ENCODE measurements at places on chromosomes 2 and 18.
A peak's percentile ranks its signal among the peaks of the same experiment; 100 is the strongest.

- no peak for DNase-seq
Measured at GRCh38 chr18:62772860-62773584, 57.7 kb downstream of the PHLPP1 start.

DNA sequence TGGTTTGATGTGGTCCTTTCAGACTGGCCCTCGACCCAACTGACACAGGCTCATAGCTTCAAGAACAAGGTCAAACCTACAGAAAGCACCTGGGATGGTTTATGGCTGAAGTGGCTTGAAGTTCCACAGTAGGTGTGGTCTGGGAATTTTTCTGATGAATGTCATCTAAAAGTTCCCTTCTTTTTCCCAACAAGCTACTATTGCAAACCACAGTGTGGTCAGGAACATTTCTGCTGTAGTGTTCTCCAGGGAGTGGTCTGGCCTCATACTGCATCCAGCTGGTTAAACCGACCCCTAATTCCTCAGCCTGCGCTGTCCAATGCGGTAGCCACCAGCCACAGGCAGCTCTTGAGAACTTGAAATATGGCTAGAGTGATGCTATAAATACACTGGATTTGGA lies 92.7 kb downstream of the FAM124B start:
- DNase-seq = no peak

DNA sequence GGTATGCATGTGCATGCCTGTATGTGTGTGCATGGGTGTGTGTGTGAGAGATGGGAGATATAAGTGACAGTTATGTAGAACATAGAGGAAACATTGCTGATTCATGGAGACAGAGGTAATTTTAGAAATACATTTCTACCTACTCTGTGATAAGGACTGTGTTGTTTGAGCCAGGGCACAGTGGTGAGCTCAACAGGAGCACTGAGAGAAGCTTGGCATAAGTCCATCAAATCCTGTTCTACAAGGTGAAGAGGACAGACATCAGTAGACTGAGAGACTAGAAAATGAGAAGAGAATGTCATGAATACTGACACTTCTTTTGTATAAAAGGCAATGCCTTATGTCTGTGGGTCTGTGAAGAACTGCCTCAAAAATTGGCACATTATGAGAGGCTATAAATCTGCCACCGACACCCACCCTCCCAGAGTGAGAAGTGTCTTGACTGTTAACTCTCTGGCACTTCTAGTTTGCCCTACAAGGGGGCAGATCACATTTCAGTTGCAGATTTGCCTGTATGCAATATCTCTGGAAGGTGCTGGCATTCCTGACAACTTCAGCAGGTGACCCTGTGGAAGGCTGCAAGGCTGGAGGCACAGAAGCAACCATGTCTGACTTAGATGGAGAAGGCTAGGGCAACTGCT lies 962.3 kb upstream of the NRXN1 start:
- DNase-seq = no peak

- DNase-seq = peak; percentile 13
Measured at GRCh38 chr18:63016270-63016669, 300.9 kb downstream of the PHLPP1 start.

DNA sequence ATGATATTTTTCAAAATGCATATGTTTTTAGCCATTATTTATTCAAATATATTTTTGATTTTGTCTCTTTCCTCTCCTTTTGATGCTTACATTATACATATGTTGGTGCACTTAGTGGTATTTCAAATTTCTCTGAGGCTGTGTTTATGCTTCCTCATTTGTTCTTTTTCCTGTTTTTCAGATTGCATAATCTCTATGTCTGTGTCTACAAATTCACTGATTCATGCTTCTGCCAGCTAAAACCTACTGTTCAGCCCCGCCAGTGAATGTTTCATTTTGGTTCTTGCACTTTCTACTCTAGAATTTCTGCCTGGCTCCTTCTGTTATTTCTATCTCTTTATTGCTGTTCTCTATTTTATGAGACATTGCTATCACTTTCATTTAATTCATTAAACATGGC lies 951.7 kb upstream of the CNTNAP5 start:
- no peak for DNase-seq

DNA sequence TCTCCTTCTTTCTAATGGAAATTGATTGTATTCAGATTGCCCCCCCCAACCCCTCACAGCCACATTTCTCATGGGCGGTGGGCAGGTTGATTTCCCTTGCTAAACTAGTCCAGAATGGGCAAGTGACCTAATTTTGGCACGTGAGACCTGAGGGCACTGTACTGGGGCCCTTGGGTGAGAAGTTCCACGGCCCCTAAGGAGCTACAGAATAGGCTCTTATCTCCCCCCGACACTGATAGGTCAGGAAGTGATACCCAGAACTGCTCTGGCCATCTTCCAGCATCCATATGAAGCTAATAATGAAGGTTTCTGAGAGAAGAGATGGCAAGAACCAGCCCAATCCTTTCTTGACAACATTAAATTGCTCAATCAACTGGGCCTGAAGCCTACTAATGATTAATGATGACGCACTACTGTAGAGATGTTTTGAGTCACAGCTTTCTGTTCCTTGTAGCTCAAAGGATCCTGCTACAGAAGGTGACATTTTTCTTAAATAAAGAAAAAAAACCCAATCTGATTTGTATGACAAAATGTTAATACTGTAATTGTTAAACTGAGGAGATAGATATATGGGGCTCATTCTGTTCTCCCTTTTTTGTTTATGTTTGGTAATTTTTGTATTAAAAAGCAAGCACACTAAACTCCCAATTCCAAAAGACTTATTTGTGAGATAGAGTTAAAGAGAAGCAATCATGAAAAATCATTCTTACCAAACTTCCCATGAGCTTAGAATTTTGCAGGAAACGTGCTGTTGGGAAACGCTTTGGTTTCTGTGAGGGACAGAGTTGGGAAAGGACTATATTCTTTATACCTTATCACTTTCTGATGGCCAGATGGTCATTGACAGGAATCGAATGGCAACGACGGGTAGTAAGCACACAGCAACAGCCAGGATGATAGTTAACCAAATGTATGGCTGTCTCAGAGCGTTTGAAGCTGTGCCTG lies 28.2 kb upstream of the NARS1 start:
- DNase-seq = no peak

- no peak for DNase-seq
Measured at GRCh38 chr18:9684881-9685614, 23.1 kb upstream of the RAB31 start.

- no peak for DNase-seq
Measured at GRCh38 chr2:231644426-231644825, 51.8 kb downstream of the TEX44 start.

DNA sequence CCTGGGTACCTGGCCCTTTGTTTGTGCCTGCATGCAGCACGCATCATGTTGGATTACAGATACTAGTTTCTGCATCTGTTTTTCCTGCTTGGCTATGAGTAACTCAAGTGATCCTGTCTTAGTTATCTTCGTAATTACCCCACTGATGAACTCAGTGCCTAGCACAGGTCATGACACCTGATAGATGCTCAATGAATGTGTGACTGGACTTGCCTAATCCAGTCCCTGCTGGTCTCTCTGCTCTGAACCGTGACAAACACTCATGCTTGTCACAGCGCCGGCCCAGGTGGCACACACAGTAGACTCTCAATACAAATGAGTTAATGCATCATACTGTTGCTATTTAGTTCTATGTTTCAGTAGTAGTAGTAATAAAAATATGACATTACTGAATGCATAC lies 31.2 kb upstream of the NTSR2 start:
- DNase-seq = no peak

DNA sequence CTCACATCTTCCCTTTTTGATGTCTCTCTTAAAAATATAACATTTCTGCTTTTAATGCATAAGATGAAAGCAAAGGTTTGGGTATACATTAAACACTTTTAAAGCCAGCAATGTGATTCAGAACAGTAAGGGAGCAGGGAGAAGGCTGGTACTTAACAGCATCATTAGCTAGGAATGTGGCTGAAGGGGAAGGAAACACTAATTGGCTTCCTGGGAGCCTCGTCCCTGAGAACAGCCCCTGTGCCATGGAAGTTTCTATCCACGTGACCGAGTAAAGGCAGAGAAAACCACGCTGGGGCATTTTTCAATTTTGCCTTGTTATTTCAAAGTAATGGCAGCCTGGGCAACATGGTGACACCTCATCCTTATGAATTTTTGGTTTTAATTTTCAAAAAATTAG lies 109.2 kb upstream of the GPC1 start:
- DNase-seq = no peak

DNA sequence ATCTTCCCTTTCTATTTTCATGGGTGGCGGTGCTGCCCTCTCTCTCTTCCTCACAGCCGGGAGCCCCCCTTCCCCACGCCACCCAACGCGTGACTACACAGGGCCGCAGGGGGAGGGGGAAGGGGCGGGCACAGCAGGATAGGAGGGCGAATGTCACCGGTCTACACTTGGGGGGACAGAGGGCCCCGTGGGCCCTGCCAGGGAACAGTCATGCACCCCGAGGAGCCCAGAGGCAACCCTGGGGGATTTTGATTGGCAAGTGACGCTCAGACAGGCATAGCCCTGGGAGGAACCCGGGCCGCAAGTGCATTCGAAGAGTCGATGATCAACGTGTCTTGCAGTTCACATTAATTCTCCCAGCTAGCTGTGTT lies 91.1 kb upstream of the ANKRD30BL start:
- no peak for DNase-seq

DNA sequence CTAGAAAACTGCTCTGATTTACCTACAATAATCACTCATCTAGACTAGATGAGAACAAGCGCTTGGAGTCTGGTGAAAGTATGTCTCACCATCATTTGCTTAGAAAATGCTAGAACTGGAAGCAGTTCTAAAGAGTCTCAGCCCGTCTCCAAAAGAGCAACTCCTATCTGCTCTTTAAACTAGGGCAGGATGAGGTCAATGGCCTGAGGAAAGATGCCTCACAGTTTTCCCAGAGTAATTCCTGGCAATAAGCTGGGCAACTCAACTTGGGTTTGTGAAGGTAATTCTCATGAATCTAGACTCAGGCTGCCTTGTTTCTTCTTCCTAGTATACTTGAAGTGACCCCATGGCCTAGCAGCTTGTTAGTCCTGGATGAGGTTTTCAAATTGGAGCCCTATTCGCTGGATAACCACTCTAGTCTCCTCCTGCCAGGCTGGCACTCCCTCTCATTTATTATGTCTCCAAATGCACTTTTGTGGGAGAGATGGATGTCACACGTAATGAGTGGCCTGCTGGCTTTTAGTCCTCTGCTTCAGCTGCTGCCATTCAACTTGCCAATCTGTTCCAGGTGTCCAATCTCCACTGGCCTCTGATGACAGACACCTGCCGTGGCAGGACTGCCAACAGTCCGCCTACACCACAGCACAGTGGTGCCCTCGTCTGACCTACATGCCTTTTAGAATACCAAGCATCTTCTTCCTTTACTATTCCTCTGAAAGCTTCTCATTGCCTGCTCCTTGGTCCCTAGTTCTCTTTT lies 80.9 kb downstream of the CABYR start:
- no peak for DNase-seq

- no peak for DNase-seq
Measured at GRCh38 chr2:9004338-9005204, 1.1 kb upstream of the MBOAT2 start.

GRCh38 chr2:180516232-180516631 lies 464.2 kb upstream of the UBE2E3 start:
- no peak for DNase-seq

- DNase-seq = no peak
Measured at GRCh38 chr18:28128659-28128980, 48.3 kb downstream of the CDH2 start.

- no peak for DNase-seq
Measured at GRCh38 chr2:73187549-73187948, 14.8 kb upstream of the NOTO start.

- no peak for DNase-seq
Measured at GRCh38 chr18:45566025-45566740, 49.1 kb upstream of the SLC14A2 start.

- peak; percentile 12 for DNase-seq
Measured at GRCh38 chr18:32271672-32272208, 81.9 kb downstream of the MEP1B start.

- DNase-seq = no peak
Measured at GRCh38 chr2:105344704-105345345, 7.5 kb downstream of the C2orf49 start.

DNA sequence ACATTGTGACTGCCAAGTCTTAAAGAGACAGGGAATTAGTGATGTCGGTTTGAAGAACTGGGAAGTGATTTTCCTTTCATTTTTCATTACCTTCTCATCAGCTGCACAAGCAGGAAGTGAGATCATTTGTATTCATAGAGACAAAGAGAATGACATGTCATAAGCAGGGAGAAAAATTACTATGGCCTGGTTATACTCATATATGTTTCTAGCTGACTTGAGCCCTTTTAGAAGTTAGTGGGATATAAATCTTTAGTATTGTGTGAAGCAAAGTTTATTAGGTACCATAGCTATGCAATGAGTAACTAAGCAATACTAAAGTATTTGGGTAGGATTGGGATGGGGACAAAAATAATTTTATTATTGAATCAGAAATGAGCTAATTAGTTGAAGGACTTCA lies 284.1 kb downstream of the PID1 start:
- no peak for DNase-seq

DNA sequence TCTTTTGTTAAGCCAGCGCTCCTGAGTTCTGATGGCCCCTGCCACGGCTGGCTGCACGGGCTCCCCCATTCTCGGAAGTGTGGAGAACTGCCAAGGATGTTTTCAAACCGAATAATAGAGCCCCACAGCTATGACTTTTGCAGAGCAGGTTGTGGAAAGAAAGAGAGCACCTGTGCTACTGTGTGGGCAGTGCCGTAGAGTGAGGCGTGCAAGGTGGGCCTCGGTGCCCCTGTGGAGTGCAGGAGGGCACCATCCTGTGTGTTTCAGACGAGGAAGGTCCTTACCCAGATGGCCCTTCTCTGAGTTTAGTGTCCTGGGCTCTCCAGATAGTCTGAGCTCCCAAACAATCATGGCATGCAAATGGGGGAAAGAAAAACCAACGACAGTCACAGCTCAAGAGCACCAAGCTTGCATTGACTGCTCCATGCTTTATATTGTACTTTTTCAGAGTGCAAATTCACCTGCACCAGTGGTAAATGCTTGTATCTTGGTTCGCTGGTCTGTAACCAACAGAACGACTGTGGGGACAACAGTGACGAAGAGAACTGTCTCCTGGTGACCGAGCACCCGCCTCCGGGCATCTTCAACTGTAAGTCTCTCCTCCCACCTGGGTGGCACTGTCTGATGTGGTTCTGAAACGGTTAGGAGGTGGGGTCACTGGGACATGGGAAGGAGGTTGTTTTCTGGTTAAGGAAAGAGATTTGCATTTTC lies 219.4 kb downstream of the LDLRAD4 start:
- no peak for DNase-seq

GRCh38 chr18:12255626-12256026 lies 1.5 kb downstream of the CIDEA start:
- DNase-seq = no peak

DNA sequence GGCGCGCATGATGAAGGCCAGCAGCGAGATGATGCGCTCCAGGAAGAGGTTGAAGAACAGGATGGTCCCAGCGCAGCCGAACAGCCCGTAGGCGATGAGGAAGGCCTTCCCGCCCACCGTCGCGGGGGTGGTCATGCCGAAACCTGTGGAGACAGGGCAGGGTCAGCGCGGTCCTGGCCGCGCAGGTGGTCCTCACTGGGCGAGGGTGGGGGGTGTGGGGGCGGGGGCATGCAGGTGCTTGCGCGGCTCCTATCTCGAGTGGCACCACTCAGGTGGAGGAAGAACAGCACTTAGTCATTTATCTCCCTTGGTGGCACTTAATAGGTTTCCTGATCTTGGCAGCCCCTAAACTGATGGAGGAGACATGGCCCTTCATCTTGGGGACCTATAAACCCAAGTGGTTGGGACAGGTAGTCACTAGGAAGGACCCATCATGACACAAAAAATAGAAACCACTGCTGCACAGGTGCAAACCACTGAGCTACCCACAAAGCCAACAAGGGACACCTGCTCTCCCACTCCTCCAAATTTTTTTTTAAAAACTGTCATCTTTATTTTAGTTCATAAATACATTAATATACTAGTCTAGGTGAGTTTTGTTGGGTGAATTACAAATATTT lies 118.8 kb downstream of the MSH2 start:
- no peak for DNase-seq

All from HuH-7.5 (cell line).